ENCODE measurements at places on chromosomes 11 and 22.
A peak's percentile ranks its signal among the peaks of the same experiment; 100 is the strongest.

GRCh38 chr22:32723643-32724042 lies 77.9 kb upstream of the TIMP3 start:
- H3K4me1 ChIP-seq, result peaks cover 14% of the 10 kb centered on the region
- DNase-seq, result peak; percentile 18

DNA sequence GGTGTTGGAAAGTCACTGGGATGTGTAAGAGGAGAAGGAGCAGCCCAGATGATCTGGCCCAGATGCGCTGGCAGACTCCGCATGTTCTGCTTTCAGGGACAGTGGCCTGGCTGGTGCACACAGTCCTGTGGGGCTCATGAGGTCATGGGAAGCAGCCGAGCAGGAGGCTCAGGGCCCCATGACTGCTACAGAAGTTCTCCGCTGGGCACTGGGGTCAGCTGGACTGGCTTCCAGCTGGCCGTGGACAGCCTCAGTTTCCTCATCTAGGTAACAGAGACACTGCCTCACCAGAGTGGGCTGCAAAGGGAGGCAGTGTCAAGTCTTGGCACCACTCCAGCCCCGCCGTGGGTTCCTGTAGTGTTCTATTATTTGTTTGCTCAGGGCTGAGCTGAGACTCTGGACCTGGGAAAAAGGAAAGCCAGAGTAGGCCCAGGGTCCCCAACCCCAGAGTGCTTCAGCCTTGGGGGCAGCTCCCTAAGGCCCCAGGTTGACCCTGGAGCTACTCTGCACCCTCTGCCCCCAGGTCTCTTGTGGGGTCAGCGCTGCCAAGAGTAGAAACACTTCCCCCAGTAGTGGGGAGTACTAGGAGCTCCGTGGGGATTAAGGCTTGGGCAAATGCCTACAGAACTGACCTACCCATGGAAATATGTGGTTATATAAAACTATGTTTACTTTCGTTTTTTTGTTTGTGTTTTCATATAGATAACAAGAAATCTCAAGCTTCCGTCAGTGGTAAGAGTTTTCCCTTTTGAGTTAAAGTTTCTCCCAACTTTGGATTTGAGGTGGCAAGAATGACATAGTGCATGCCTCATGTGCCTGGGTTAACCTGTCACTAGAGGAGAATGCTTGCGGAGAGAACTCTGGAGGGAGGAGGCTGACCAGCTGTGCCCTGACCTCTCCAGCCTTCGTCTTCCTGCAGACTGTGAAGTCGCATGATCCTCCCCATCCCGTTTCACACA lies 45.3 kb downstream of the MED15 start:
- no peaks in the 10 kb centered on the region for H3K27me3 ChIP-seq
- H3K36me3 ChIP-seq, result peaks cover 67% of the 10 kb centered on the region
- H3K4me3 ChIP-seq, result no peak overlapping the region
- H3K4me1 ChIP-seq, result peaks cover 53% of the 10 kb centered on the region

GRCh38 chr11:128692753-128693415 lies 988 bp upstream of the FLI1 start:
- H3K4me1 ChIP-seq, result peaks cover 52% of the 10 kb centered on the region
- peaks cover 6% of the 10 kb centered on the region for H3K27me3 ChIP-seq
- H3K36me3 ChIP-seq, result peaks cover 28% of the 10 kb centered on the region
- peak overlapping the region; percentile 96 for H3K4me3 ChIP-seq
- peak; percentile 54 for DNase-seq

- peak; percentile 88 for DNase-seq
- no peaks in the 10 kb centered on the region for H3K36me3 ChIP-seq
- H3K4me1 ChIP-seq, result peaks cover 4% of the 10 kb centered on the region
- peak overlapping the region; percentile 73 for H3K4me3 ChIP-seq
- H3K27me3 ChIP-seq, result peaks cover 44% of the 10 kb centered on the region
Observed at GRCh38 chr11:66408488-66409214, 12.2 kb upstream of the NPAS4 start.

DNA sequence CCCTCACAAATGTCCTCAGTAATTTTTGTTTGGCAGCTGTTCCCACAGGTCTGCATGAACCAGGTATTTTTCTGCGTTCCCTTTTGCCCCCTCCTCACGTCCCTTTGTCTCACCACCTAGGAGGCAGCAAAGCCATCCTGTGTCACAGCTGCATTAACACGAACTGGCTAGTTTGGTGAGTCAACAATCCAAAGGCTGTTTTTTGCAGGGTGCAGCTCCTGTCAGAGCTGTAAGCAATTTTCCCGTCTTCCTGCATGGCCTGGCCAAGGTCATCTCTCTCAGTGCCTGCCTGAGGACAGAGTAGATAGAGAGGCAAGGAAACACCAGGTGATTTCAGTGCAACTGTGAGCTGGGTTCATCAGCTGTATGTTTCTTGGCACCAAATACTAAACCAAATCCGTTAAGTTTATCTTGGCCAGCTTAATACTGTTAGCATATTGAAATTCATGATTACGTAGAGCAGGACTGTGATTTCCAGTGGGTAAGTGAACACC lies 20.6 kb upstream of the VSIG10L2 start:
- no peaks in the 10 kb centered on the region for H3K4me1 ChIP-seq
- no peak overlapping the region for H3K27ac ChIP-seq
- DNase-seq, result no peak
- H3K27me3 ChIP-seq, result peaks cover 19% of the 10 kb centered on the region

DNA sequence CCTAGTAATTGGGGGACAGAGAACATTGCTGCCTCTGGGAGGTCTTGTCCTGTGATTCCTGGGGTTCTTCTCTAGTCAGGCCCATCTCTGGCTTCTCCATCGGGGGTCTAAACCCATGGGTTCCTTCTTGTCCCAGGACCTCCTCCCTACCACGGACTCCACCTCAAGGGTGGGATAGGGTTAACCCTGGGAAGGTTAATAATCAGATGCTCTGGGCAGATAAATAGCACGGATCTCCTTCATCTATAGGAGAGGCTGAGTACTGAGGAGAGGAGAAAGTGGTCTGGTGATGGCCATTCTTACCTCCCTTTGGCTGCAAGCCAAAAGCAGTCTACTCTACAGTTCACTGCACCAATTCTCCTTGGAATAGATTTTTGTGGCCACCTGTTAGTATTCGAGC lies 10.5 kb downstream of the HEPHL1 start:
- no peak overlapping the region for H3K27ac ChIP-seq
- no peak for DNase-seq
- H3K4me1 ChIP-seq, result no peaks in the 10 kb centered on the region
- no peak overlapping the region for H3K4me3 ChIP-seq
- H3K27me3 ChIP-seq, result no peaks in the 10 kb centered on the region
- no peaks in the 10 kb centered on the region for H3K36me3 ChIP-seq

GRCh38 chr11:112306230-112306629 lies 45.6 kb upstream of the PLET1 start:
- no peak overlapping the region for H3K27ac ChIP-seq
- no peak overlapping the region for H3K4me3 ChIP-seq
- no peaks in the 10 kb centered on the region for H3K4me1 ChIP-seq
- DNase-seq, result no peak

- peaks cover 22% of the 10 kb centered on the region for H3K27me3 ChIP-seq
- H3K4me1 ChIP-seq, result peaks cover 4% of the 10 kb centered on the region
- H3K36me3 ChIP-seq, result no peaks in the 10 kb centered on the region
Observed at GRCh38 chr11:61747192-61747966, 5.1 kb upstream of the MYRF start.

GRCh38 chr11:130765406-130765805 lies 150.9 kb downstream of the SNX19 start:
- no peaks in the 10 kb centered on the region for H3K36me3 ChIP-seq
- H3K4me3 ChIP-seq, result no peak overlapping the region
- H3K27ac ChIP-seq, result no peak overlapping the region
- H3K4me1 ChIP-seq, result no peaks in the 10 kb centered on the region
- no peak for DNase-seq

DNA sequence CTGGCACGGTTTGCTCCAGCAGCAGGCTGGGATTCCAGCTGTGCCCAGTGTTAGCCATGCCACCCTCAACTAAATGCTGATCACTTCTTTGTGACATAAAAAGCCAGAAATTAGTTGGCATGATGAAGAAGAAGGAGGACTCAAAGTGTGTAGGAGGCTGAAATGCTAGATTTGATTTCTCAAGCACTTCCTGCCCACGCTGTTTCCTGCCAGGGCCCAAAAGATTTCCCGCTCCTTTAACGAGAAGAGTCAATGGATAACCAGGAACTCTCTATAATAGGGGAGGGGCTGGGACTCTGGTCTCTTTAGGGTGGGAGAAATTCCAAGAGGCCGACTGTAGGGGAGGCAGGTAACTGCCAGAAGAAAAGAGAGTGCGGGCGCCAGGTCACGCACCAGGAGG lies 26.4 kb downstream of the APOL3 start:
- H3K27ac ChIP-seq, result no peak overlapping the region
- no peaks in the 10 kb centered on the region for H3K4me1 ChIP-seq
- peaks cover under 1% of the 10 kb centered on the region for H3K36me3 ChIP-seq
- DNase-seq, result no peak
- peaks cover 6% of the 10 kb centered on the region for H3K27me3 ChIP-seq
- H3K4me3 ChIP-seq, result no peak overlapping the region

GRCh38 chr11:833114-833791 lies 501 bp downstream of the CD151 start:
- H3K27ac ChIP-seq, result no peak overlapping the region
- peaks cover 38% of the 10 kb centered on the region for H3K4me1 ChIP-seq
- no peak overlapping the region for H3K4me3 ChIP-seq
- peaks cover 9% of the 10 kb centered on the region for H3K36me3 ChIP-seq
- DNase-seq, result peak; percentile 52

GRCh38 chr11:33256031-33256812 lies 959 bp upstream of the HIPK3 start:
- no peaks in the 10 kb centered on the region for H3K27me3 ChIP-seq
- peak overlapping the region; percentile 99 for H3K27ac ChIP-seq
- H3K36me3 ChIP-seq, result peaks cover 9% of the 10 kb centered on the region

DNA sequence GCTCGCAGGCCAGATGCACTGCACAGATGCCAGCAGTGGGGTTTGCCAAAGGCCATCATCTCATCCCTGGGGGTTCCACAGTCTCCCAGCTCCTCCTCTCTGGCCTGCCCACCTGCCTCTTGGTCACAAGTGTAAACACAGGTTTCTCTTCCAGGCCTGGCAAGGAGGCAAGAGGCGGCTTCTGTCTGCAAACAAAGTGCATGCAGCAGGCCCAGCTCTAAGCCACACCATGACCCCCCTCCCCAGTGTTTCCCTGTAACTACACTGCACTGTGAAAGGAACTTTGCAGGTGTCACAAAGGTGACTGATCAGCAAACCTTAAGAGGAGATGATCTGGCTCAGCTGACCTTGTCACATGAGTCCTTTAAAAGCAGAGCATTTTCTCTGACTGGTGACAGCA lies 26.2 kb upstream of the SHISAL1 start:
- H3K36me3 ChIP-seq, result no peaks in the 10 kb centered on the region
- no peak for DNase-seq
- H3K27ac ChIP-seq, result no peak overlapping the region
- no peaks in the 10 kb centered on the region for H3K4me1 ChIP-seq

DNA sequence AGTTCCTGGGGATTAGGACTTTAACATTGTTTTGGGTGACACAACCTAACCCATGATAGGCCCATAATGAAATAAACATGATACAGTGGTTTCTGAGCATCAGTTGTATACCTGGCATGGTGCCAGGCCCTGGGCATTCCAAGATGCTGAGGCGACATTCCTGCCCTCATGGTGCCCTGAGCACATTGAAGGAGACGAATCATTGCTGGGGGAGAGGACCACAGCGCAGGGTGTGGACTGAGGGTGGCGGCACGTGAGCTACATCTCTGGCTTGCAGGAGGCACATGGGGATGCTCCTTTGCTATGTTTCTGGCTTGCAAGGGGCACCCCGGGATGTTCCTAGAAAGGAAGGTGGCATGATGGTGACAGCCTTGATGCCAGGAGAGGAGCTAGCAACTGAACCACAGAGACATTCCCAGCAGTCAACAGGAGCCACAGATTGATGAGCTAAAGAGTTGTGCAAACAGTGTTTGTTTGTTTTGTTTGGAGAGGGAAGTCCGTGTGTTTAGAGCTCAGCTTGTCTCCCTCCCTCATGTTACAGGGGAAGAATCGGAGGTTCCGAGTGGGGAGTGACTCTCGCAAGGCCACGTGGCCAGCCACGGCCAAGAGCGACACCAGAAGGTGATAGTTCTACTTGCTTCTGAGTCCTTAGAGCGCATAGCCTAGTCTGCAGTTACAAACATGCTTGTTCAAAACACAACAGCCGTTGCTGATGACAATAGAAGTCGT lies 106.4 kb downstream of the MIAT start:
- no peaks in the 10 kb centered on the region for H3K27me3 ChIP-seq
- H3K4me1 ChIP-seq, result no peaks in the 10 kb centered on the region
- peaks cover 50% of the 10 kb centered on the region for H3K36me3 ChIP-seq
- no peak for DNase-seq

- H3K4me1 ChIP-seq, result peaks cover 13% of the 10 kb centered on the region
- peaks cover 33% of the 10 kb centered on the region for H3K27me3 ChIP-seq
Observed at GRCh38 chr11:94515398-94515797, 3.1 kb downstream of the C11orf97 start.

GRCh38 chr11:28729339-28729738 lies 621.2 kb downstream of the METTL15 start:
- DNase-seq, result no peak
- H3K4me1 ChIP-seq, result no peaks in the 10 kb centered on the region
- no peak overlapping the region for H3K4me3 ChIP-seq
- H3K27me3 ChIP-seq, result no peaks in the 10 kb centered on the region
- no peaks in the 10 kb centered on the region for H3K36me3 ChIP-seq

DNA sequence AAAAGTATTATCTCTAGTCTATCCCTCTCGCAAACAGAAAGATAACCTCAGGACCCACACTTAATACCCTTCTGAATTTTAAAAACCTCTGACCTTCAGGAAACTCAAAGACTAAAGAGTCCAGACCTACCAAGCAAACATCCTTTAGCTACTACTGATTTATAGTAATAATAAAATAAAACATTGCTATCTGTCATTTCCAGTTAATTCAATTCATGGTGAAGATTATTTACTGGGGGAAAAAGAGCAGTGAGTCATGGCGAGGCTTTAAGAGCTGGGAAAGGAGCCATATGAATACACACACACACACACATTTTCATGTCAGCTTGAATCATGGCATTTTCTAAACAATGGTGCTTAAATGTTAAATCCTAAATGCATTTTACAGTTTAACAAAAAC lies 87.1 kb downstream of the FAM76B start:
- H3K4me1 ChIP-seq, result peaks cover 42% of the 10 kb centered on the region
- no peaks in the 10 kb centered on the region for H3K36me3 ChIP-seq
- no peak overlapping the region for H3K4me3 ChIP-seq
- DNase-seq, result no peak
- H3K27ac ChIP-seq, result no peak overlapping the region
- H3K27me3 ChIP-seq, result no peaks in the 10 kb centered on the region

- H3K36me3 ChIP-seq, result no peaks in the 10 kb centered on the region
- no peak for DNase-seq
- H3K27ac ChIP-seq, result no peak overlapping the region
- no peak overlapping the region for H3K4me3 ChIP-seq
- H3K4me1 ChIP-seq, result no peaks in the 10 kb centered on the region
Observed at GRCh38 chr22:49236541-49237075, 591.1 kb downstream of the BRD1 start.

GRCh38 chr22:47902646-47903180 lies 1140.3 kb downstream of the TBC1D22A start:
- no peaks in the 10 kb centered on the region for H3K36me3 ChIP-seq
- no peak overlapping the region for H3K27ac ChIP-seq
- no peak for DNase-seq
- no peaks in the 10 kb centered on the region for H3K4me1 ChIP-seq
- H3K4me3 ChIP-seq, result no peak overlapping the region

All from activated B cell treated with CpG ODN at 0.5 μM for 24 hours (primary cell).